ENCODE measurements at places on chromosomes 13 and 19. TPM values are rescaled to one million over a fixed set of nuclear protein-coding genes. Genes with fewer than 3 reads are reported as not detected.

- no peak for DNase-seq
Observed at GRCh38 chr19:18541992-18542940, 1.1 kb downstream of the FKBP8 start.

Gene PRRG2
- total RNA-seq = not detected

- DNase-seq = no peak
Observed at GRCh38 chr13:58087566-58087965, 456.0 kb downstream of the PCDH17 start.

GRCh38 chr19:802498-803098 is 5.3 kb downstream of the PTBP1 start:
- no peak for DNase-seq

- DNase-seq = no peak
Observed at GRCh38 chr19:40193587-40193849, 2.3 kb downstream of the MAP3K10 start.

Gene DNM2
- 113 TPM for total RNA-seq

DNA sequence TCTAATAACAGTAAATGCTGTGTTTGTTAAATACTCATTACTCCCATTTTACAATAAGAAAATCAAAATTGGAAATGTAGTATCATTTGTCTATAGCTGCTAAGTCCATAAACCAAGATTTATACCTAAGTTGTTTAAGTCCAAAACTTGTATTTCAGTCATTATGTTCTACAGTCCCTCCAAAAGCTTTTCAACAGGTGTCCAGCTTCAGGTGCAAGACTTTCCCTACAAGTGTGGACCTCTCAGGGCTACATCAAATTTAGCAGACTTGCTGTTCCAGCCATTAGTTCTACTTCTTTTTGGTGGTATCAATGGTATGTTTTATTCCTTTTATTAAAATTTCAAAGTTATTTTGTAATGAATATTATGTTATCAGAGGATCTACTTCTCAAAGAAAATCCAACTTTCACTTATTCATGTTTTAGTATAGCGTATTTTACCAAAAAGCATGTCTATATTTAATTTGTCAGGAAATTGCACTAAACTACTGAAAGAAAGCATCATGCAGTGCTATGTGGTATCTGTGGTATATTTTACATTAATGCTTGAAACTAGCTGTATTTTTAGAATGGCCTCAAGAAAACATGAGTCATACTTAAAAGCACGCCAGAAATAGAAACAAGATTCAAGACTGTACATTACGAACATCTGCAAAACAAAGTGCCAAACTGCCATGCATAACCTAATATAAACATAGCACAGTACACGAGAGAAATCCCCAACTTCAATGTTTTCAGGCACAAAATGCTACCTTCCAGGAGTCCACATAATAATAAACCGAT is 44.5 kb downstream of the VWA8 start:
- DNase-seq = no peak

Gene PLK5
- not detected for total RNA-seq

GRCh38 chr13:40598569-40598968 is 67.9 kb downstream of the FOXO1 start:
- DNase-seq = no peak

DNA sequence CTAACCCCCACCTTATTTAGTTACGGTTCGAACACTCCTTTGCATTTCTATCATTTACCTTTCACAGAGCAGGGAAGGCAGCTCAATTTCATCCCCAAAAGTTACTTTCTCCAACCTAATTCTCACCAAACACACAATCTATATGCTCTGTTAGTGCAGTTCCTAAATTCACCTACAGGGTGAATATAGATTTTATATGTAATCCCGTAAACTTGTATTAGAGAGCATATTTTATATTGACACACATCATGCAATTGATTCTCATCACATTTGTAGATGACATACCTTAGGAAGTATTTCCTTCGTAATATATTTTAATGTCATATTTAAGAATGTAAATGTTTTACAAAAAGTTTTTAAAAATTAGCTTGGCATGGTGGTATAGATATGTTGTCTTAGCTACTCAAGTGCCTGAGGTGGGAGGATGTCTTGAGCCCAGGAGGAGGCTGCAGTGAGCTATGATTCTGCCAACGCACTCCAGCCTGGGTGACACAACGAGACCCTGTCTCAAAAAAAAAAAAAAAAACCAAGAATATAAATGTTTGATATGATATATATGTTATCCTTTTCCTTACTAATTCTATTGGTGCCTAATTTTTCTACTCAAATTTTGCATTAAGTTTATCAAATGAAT is 57.3 kb upstream of the TNFRSF19 start:
- no peak for DNase-seq

- DNase-seq = no peak
Observed at GRCh38 chr13:24500977-24501376, 11.6 kb downstream of the PARP4 start.

DNA sequence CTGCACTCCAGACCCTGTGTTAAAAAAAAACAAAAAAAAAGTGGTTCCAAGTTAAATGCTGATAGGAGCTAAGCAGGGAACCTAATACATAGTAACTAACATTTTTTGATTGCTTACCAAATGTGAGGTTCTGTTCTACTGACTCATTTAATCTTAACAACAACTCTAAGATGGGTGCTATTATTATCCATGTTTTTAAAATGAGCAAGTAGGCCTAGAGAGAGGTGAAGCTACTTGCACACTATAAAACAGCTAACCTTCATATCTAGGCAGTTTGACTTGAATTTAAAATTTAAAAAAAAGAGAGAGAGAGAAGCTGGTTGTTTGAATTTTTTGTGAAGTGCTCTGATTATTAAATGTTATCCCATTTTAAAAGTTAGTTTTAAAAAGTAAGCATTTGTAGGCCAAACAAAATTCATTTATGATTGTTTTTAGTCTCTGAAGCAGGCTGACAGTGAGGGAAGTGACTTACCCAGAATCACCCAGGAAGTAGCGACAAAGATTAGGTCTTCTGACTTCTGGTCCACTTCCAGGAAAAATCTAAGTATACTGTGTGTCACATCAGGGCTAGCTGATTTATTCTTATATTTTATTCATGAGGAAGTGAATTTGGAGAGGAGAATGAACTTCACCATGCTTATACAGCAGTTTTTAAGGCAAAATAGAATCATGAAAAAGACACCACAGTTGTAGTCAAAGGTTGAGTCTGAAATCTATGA is 2.4 kb downstream of the SIGLECL1 start:
- no peak for DNase-seq

Gene ZNF575
- not detected for total RNA-seq

GRCh38 chr13:99969919-99970650 is 1.5 kb downstream of the ZIC5 start:
- no peak for DNase-seq

GRCh38 chr13:111280681-111281585 is 39.5 kb upstream of the TEX29 start:
- DNase-seq = peak; percentile 63

Gene GRIN3B
- not detected for total RNA-seq
